ENCODE measurements at places on chromosomes 2 and 18. TPM values are rescaled to one million over a fixed set of nuclear protein-coding genes. Genes with fewer than 3 reads are reported as not detected.

Gene MYO7B
- not detected for total RNA-seq

Gene LIMS4
- 1.4 TPM for total RNA-seq

Gene BCL2
- total RNA-seq, result 3.8 TPM

Gene REG1B
- total RNA-seq, result not detected

Gene DLX1
- total RNA-seq, result 1.7 TPM

Gene SSB
- total RNA-seq, result 139 TPM

Gene CYP20A1
- 25.4 TPM for total RNA-seq

Gene DNAH7
- 5.7 TPM for total RNA-seq

Gene RGPD4
- total RNA-seq, result not detected

Gene NOL4
- 5.7 TPM for total RNA-seq

Gene DCDC2C
- total RNA-seq, result not detected

Gene DOCK10
- total RNA-seq, result 4.6 TPM

Gene SERPINB11
- not detected for total RNA-seq

Gene OR6B2
- total RNA-seq, result not detected

Gene IFIH1
- total RNA-seq, result 6.6 TPM

Gene TWSG1
- 40.4 TPM for total RNA-seq

Measured in progenitor cell of endocrine pancreas (in vitro differentiated cells).